Skin of body (tissue), 3 donors: ENCODE measurements at places on chromosomes 6 and 20. TPM values are rescaled to one million over a fixed set of nuclear protein-coding genes. Genes with fewer than 3 reads are reported as not detected.

GRCh38 chr6:43228951-43229802 lies at the start of gene DNPH1:
Gene DNPH1, minus strand, starts transcription at chr6:43229481. Its CDS starts 25 bp downstream, at chr6:43229456.
- peak; percentile 22 for DNase-seq

The HLA-DPB1 gene
- 19.6 TPM for total RNA-seq

DNA sequence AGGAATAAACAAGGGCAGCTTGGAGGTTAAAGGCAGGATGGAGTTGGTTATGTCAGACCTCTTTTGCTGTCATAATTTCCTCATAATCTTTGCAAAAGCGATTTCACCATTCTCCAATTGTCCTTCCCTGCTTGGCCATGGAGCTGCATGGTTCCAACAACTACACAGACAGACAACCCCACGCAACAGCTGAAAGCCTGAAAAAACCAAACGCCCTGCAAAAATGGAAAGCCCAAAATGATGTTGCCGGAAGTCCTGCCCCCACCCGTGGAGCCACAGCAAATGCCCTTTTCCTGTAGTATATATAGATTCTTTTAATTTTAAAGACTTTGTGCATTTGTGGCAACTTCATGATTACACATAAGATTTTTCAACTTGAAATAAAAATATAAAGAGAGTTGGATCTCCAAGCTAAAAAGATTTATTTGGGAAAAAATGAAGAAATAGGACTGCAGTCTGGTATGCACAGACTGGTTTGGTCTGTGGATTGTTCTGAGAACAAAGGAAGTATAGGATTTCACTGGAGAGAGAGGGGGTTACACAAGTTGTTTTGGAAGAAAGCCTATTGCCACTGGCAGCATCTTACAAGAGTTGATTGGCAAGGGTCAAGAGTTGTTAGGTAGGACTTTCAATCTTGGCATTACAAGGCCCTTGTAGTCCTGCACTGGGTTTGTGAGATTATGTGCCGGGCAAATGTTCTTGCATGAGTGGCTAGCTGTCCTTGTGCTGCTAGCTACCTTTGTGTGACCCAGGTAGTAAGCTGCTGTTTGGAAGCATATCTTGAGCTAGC lies 190.0 kb downstream of the C6orf118 start:
- DNase-seq: no peak

The ORC3 gene
- total RNA-seq: 26.9 TPM

The IPCEF1 gene
- 2.5 TPM for total RNA-seq

DNA sequence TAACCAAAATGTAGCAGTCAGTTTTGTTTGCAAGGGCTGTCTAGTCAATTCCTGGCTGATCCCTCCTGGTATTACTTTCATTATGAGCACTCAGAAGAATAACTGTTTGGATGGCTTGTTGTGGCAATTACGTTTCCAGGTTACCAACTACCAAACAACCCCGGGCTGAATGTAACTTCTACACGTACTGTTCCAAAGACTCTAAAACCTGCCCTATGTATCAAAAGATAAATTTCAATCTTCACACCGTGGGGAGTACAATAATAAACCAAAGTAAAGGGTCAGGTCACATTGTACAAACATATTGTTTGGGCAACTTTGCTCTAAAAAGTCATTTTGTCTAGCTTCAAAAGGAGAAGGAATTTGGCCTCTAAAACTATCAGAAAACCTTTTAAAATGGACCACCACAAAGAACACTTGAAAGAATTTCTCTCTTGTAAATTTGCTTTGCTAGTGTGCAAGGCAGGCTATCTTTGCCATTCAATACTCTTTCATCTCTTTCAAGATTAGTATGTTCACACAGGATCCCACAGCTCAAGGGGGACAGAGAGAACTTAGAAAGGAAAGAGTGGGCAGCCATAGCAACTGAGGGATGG lies 27.6 kb downstream of the DCDC2 start:
- no peak for DNase-seq

DNA sequence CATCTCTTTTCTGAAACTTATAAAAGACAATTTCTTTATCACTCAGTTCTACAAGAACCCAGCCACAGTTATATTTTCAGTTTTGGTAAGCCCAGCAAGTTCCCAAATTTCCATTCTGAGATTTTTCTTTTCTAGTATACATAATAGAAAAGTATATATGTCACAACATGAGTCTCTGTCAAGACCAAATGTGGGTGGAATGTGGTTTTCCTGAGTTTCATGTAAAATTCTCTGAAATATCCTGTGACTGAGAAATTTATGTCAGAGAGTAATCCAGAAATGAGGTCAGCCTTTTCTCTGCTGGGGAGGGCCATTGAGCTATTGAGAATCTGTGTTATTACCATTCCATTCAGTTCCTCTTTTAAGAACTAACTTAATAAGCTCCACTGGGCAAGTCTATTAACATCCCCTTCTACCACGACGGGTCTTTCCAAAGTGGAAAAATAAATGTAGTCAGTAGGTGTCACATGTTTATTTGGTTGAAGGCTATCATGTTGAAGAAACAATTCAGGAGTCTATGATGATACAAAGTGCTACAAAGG lies 100.7 kb upstream of the HMGN3 start:
- no peak for DNase-seq

The HLA-F gene
- 14.7 TPM for total RNA-seq

The PRIM2 gene
- total RNA-seq: 17.2 TPM

The POU3F2 gene
- total RNA-seq: 0.49 TPM

- DNase-seq: no peak
These were observed 38.4 kb downstream of the KIF3B start for GRCh38 chr20:32315891-32316290.

DNA sequence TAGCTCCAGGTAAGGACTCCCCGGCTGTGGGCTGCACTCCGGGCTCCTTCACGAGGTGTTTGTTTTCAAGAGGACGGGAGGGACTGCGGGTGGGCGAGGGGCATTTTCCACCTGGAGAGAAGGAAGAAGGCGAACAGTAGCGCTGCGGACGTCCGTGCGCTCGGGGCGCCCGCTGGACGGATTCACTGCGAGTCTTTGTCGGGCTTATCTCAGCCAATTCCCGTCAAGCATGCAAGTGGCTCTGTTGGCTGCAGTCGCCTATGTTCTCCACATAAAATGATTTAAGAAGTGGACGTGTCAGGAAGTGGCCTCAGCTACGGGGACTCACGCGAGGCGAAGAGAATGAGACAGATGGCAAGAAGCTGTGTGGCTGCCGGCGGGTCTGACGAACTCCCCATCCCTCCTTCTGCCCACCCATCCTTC lies 332 bp downstream of the GRIK2 start:
- DNase-seq: no peak

DNA sequence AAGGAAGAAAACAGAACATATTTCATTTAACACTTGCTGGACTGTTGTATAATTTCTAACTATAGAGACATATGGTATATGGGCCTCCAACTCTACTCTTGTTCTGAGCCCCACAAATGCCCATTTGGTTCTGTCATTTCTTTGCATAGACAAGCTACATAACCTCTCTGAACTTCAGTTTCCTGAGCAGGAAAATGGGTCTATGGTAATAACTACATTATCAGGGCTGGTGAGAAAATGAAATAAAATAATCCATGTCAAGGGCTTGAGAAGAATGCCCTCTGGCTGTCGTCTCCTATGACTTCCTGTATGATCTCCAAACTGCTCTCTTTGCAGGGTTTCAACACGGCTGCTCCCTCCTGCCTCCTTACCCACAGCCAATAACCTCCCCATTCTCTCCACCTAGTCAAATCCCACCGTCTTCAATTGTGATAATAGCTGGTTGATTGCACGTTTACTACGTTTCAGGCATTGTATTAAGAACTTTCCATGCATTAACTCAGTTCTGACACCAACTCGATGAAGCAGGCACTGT lies 12.0 kb downstream of the ZCCHC3 start:
- DNase-seq: peak; percentile 79

DNA sequence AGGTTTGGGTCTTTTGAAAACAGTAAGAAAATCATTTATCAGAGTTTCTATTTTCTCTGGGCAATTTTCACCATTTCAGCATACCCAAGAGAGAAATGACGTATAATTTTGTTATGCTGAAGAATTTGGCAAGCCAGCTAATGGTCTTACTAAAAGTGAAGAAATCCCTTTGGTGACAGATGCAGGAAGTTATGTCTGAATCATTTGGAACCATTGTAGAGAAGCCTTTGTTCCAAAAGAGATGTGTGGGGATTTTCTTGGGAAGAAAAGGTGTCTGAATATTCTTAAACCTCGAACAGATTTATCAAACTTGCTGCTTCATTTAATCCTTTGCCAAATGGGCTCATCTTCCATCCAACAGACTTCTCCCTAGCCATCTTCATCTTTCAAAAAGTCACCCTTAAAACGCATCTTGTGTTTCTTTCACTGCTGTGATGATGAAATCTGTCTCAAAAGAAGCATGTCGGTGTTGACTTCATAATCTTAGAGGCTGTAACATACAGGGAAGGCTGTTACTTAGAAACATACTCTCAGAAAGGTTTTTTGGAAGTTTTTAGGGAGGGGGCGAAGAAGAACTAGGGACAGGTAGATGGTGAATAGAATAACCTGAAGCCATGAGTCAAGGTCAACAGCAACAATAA lies 39.5 kb downstream of the CITED2 start:
- DNase-seq: peak; percentile 89

- no peak for DNase-seq
These were observed 55.8 kb downstream of the KIF6 start for GRCh38 chr6:39669207-39669972.

DNA sequence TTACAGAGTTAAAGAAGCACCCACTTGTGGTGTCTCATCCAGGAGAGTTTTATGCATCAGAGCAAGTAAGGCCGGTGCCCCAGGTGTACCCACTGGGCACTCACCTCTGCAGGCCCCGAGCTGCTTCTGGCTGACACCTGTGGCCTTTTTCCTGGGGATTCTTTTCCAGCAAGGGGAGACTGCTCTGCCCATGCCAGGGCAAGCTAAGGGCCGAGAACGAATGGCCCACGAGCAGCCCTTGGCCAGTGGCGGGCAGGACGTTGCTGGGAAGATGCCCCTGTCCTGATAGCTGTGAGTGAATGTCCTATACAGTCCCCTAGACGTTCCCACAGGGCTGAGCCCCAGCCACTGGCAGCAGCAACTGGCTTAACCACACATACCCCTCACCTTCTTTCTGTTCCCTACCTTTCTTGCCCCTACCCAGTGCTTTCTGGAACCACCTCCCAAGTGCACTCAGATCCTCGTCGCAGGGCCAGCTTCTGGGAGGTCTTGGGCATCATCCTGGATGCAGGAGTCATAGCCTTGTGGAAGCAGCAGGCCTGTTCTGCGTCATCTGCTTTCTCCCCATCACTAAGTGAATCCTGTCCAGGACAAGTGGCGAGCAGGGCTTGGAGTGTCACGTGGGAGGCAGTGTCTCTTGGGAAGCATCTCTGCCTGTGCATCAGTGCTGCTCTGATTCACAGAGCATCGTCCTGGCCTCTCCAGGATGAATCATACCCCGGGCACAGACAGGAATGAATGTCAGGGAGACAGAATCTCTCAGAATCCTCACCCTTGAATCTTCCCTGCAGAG lies 32.5 kb downstream of the SYNDIG1 start:
- DNase-seq: no peak

- no peak for DNase-seq
These were observed 18.9 kb upstream of the HLA-DOA start for GRCh38 chr6:33028220-33028849.

The FAM184A gene
- total RNA-seq: 3.7 TPM

GRCh38 chr6:117138920-117139319 lies 126.4 kb upstream of the VGLL2 start:
- DNase-seq: no peak

DNA sequence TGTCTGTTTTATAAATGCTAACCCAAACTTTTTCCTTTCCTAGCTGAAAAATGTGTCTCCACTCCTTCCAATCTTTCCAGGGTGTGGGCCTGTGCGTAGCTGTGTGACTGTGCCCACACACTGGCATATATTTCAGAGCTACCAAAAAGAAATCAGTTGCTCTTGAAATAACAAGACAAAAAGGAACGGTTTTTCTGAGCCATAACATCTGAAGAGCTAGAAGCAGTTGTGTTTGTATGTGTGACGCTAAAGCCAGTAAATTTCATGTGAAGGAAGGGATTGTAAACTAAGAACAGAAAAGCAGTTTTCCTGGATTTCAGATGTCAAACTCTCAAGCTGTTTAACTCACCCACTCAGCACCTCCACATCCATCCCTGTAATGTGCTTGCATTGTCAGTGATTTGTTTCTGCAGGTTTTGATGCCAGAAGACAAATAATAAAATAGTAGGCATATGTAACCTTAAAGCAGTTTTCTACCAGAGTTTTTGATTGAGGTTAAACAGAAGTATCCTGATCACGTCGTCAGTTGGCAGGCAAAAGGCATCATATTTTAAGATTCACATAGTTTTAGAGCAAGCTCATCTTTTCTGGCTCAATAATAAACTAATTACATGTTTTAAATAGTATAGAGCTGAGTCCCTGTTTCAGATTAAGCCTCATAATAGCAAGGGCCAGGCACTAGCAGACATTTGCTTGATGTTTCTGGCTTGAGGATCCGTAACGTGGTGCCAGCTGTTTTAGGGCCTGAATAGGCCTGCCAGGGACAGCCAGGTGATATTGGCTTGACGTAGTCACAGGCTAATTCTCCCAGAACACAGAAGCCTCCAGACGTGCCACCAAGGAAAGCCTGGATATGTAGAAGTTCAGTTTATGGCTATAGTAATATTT lies 90.9 kb downstream of the FOXO3 start:
- DNase-seq: peak; percentile 89
